ENCODE measurements at places on chromosomes 16 and 17.
A peak's percentile ranks its signal among the peaks of the same experiment; 100 is the strongest.

- peak; percentile 50 for DNase-seq
Observed at GRCh38 chr16:2178321-2179106, 17.9 kb downstream of the CASKIN1 start.

GRCh38 chr17:42251115-42251514 is 25.1 kb downstream of the STAT5B start:
- DNase-seq: no peak

GRCh38 chr17:77888242-77889134 is 70.0 kb upstream of the TNRC6C start:
- no peak for DNase-seq

DNA sequence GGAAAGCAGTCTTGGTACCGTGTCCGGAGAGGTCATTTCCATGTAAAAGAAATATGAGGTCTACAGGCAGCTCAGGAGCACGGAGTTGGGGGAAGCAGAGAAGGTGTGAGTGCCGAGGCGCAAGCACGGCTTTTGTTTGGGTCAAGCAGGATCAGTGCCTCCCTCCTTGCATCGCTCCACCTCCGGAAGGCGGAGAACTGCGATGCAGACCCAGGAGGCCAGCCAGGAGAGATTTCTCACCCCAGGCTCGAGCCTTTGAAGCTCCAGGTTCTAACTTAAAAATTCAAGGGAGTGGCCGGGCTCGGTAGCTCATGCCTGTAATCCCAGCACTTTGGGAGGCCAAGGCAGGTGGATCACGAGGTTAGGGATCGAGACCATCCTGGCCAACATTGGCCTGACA is 25.0 kb downstream of the NAA60 start:
- DNase-seq: no peak

DNA sequence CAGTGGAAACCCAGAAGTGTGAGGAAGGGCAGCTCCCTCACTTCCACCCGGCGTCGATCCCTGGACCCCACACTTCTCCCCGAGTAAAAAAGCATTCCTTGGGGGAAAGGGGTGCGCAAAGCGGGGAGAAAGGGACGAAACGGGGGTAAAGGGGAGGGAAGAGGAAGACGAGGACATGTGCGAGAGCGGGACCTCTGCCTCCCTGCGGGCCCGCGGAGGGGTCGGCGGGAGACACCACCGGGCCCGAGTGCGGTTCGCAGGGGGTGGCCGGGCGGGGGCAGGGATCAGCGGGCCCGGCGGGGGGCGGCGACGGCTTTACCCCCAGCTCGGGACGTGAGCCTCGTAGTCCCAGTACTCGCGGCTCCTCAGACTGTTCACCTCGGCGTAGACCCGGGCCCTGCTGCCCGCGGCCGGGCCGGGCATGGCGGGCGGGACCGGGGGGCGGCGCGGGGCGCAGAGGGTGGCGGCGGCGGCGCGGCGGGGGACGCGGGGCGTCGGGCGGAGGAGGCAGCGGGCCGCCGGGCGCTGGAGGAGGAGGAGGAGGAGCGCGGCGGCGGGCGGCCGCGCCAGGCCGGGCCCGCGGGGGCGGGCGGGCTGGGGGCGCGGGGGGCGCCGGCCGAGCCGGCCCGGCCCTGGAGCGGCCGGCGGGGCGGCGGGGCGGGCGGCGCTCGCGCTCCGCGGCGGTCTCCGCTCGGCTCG is 443 bp downstream of the CSNK2A2 start:
- DNase-seq: no peak

- peak; percentile 81 for DNase-seq
Observed at GRCh38 chr16:58020628-58021521, 4.7 kb upstream of the MMP15 start.

DNA sequence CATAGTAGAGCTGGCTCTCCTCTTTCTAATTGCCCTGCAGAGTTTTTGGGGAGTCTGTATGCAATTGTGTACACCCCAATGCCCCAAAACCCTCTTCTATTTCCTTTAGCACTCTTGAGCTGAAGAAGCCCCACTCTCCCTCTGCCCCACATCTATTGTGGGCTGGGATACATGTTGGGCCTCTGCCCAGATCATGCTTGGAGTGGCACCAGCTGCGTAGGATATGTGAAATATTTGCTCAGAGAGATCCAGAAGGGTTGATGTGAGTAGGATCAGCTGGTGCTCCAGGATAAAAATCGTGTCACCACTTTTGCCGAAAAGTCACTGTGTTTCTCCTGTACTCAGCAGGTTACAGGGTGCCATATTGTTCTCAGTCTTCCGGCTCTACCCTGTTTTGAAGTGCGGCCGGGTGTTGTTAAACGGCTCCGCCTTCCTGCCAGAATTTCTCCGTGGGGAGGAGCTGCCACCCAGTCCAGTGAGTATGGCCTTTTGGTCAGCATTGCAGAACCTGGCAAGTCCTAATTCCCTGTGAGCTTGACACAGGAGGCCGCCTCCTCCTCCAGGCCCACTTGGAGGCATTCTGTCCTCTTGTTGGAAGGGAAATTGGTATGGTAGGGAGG is 664.5 kb downstream of the WWOX start:
- DNase-seq: no peak

DNA sequence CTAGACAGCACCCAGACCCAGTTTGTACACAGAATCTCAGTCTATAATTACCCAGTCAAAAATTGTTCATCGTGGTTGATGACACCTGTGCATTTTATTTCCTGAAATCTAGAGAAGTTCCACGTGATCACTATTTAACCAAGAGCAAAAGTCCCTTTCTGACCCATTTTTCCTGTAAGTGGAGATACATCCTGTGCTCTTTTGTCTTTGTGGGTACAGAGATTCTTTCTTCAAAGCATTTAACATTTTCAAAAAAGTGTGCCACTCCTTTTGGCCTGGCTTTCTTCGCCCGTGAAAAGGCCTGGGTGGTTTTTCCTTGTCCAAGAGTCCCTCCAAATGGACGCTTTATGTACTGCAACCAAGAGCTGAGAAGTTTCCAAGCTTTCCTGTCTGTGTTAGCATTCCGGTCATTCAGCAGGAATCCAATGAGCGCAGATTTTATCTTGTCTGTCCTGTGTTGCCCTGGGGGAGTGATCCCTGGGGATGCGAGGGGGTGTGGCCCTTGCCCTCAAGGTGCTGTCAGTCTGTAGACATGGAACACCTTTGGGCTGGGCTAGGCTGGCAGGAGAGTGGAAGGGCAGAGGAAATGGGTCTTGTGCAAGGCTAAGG is 161.1 kb upstream of the CACNG5 start:
- DNase-seq: peak; percentile 51

DNA sequence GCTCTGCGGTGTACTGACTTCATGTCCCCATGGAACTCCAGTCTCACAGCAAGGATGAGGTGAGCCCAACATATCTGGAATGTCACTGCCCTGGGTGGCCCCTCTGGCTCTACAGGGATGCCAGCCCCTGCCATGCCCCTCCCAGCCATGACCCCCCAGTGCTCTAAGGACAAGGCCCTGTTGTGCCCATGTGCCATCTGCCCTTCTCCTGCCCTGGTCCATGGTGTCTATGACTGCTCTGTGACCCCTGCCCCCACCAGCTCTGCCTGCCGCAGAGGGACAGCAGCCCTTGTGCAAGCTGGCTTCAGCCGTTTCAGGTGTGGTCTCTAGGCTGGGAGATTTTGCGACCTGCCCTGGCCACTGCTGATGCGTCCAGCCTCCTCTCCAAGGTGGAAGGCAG is 40.3 kb downstream of the TK2 start:
- no peak for DNase-seq

DNA sequence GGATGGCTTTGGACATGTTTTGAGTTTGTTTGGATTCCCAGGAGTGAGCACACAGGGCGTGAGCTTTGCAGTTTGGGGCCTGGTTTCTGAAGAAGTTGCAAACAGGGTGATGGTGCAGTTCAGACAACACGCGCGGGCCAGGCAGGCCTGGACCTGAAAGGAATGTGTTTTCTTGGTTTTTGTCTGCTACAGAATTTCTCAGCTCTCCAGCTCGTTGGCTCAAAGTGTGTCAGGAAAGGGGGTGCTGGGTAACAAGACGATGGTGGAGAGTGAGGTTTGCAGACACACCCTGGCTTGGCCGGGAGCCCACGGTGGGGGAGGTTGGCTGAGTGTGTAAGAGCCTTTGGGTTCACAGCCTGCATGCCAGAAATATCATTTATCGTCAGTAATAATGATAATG is 82.3 kb downstream of the CMIP start:
- DNase-seq: no peak

GRCh38 chr16:57882792-57883191 is 80.5 kb upstream of the KIFC3 start:
- DNase-seq: no peak

DNA sequence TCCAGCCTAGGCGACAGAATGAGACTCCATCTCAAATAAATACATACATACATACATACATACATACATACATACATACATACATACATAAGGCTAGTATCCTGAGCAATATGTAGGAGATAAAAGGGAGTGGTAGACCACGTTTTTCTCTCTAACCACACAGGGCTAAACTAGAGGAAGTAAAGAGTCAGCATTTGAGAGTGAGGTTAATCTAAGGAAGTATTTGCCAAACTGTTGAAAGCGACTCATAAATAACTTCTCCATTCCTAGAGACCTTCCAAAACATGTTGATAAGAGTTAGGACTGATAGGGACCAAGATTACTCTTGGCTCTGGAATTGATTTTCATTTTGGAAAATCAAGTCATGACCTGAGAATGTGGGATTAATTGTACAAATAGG is 68.9 kb downstream of the NEUROD2 start:
- peak; percentile 32 for DNase-seq

DNA sequence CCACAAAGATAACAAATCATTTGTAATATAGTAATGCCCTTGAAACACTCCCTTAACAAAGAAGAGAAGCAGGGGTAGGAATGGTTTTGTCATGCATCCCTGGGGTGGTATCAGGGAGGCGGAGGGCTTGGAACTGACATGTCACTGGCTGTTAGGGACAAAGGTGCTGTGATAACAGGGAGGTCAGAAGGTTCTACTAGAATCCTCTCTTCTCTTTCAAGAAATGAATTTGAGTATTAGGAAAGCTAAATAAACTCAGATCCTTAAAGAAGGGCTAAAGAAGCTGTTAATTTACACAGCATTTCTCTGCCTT is 65.4 kb upstream of the ADAMTS18 start:
- no peak for DNase-seq

DNA sequence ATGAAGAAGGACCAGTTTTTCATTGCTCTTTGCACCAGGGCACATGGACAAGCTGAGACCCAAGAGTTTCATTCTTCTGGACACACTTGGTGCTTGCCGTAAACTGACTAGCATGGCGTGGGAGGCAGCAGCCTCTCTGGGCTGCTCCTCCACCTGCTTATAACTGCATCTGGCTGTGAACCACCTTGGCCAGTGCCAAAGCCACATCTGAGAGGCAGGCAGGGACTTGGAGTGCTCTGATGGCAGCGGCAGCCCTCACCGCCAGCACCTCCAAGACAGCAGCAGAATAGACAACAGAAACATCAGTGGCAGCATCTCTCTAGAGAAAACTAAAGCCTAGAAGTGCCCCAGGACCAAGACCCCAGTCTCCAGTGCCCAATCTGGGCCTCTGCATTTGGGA is 4.7 kb downstream of the KRT37 start:
- no peak for DNase-seq

- DNase-seq: no peak
Observed at GRCh38 chr16:88596483-88596882, 26.3 kb downstream of the ZC3H18 start.

DNA sequence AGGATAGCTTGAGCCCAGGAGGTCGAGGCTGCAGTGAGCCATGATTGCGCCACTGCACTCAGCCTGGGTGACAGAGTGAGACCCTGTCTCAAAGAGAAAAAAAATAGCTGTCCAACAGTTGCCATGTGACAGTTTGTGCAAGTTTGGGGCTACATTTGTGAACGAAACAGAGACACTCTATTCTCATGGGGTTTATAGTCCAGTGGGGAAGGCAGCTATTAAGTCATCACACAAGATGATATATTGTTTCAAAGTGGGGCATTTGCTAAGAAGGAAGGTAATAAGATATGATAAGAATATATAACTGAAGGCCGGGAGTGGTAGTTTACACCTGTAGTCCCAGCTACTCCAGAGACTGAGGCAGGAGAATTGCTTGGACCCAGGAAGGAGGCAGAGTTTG is 73.3 kb downstream of the RBBP6 start:
- DNase-seq: no peak
